ENCODE measurements at places on chromosomes 2 and 18.

DNA sequence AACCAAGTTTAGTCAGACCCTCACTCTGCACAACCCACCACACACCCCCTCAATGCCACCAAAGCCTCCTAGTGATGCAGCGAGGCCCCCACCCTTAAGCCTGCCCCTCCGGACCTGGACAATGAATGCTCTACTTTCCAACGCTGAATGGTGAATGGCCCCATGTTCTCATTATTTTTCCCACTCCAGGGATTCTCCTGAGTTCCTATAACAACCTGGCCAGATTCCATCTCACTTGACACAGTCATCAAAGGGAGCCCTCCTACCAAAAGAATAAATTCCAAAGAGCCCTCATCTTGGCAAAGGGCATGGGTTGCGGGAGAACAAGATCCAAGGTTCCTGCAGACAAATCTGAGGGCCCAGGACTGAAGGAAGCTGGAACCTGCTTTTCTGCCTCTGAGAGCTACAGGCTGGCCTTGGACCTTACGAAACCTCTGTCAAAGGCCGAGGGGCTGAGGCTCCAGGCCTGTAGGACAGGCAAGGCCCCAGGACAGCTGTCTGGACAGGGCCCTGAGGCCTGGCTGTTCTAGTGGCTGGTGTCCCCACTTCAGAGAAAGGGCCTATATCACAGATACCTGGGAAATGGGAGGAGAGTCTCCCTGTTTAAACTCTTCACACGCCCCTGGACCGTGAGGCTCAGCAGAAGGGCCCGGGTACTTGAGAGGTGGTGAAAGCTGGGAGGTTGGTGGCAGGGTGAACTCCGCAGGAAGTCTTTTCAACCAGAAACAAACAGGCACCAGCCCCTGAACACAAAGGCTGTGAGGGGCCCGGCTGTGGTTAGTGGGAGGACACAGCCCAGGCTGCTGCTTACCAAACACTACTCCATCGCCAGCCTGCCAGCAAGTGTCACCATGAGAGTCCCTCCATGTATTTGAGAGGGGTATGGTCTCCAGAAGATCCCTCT, 27.3 kb downstream of the SFXN5 start:
- DNase-seq, result no peak

DNA sequence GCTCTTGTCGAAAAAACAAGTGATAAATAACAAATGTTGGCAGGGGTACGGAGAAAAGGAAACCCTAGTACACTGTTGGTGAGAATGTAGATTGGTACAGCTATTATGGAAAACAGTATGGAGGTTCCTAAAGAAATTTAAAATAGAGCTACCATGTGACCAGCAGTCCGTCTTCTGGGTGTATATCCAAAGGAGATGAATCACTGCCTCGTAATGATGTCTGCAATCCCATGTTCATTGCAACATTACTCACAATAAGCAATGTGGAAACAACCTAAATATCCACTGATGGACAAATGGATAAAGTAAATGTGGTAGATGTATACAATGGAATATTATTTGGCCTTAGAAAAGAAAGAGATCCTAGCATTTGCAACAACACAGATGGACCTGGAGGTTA, 50.6 kb downstream of the SLC16A14 start:
- DNase-seq, result peak; percentile 22

GRCh38 chr2:147792966-147793617, 51.7 kb upstream of the ACVR2A start:
- no peak for DNase-seq

DNA sequence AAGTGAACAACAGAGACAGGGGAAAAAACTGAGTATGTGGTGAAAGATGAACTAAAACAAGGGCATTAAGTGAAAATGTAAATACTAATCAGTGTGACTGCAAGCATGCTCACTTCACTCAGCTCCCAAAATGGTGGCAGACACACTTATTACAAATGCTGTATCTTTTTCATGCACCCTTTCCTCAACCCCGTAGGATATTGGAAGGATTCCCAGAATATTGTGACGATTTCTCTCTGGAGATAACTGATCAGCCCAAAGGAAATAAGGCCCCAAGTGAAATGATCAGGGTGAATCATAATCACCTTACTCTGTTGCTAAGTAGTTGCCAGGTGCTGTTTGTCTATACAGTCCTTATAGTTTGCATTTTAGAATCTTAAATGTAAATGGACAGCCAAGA, 138.9 kb upstream of the IL1R2 start:
- DNase-seq, result no peak

- DNase-seq, result no peak
These were observed 115.3 kb upstream of the LINC00305 start for GRCh38 chr18:64264171-64264570.

- no peak for DNase-seq
These were observed 79.3 kb upstream of the FAM98A start for GRCh38 chr2:33678436-33678835.

DNA sequence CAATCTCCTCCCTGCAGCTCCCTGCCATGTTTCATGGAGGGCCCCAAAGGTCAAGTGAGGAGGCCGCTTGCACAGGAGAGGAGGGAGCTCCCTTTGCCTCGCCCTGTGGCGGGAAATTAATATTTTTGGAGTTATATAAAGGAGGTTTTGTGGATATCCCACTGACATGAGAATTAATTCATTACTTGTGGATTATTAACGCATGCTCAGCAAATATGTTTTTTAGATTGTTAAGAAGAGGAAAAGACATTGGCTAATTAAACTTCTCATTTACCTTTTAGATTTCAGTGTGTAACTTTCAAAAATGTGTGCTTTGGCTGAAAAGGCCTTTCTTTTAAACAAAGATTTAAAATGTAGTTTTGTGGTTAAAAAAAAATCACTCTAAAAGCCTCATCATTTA, 474.0 kb downstream of the SOCS6 start:
- no peak for DNase-seq

GRCh38 chr18:45662468-45662867, 47.2 kb downstream of the SLC14A2 start:
- DNase-seq, result no peak

- no peak for DNase-seq
These were observed 11.3 kb downstream of the VPS54 start for GRCh38 chr2:64007924-64008323.

DNA sequence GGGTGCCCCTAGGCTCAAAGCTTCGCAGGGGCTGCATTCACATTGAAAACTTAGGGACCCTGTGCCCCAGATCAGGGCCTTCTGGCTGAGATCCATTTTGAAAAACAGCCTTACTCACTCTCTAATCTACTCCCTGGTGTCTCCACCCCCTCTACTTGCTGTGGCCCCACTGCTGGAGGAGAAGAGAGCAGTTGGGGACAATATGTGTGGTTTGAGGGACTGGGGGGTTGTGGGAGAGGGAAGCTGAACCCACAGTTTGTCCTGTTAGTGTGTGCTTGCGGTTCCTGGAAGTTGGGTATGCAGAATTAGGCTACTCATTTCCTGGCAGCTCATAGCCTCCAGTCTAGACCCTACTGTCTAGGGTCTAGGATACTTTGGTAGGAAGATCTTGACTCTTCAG, 211.4 kb downstream of the PRKCE start:
- no peak for DNase-seq

- DNase-seq, result peak; percentile 66
These were observed 72.2 kb upstream of the TMEM17 start for GRCh38 chr2:62577994-62578781.

GRCh38 chr2:239034561-239035341, 186.9 kb downstream of the TWIST2 start:
- no peak for DNase-seq

GRCh38 chr18:32661486-32662299, 111.1 kb downstream of the KLHL14 start:
- DNase-seq, result no peak

DNA sequence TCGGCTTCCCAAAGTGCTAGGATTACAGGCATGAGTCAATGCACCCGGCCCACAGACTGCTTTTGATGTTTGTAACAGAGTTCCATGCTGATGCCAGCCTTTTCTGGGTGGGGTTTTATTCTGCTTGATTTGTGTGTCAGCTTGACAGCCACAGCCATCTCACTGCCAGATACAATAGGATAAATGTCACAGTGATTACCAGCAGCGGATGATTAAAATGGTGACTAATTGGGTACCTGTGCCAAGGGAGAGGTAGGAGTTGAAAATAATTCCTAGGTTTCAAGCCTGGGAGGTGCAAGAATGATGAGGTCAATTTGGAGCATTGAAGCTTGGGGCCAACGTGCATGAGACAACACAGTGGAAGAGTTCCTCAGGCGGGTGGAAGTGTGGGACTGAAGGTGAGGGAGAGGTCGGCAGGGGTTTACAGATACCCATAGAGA, 39.4 kb downstream of the SH2D6 start:
- no peak for DNase-seq

- no peak for DNase-seq
These were observed 11.4 kb upstream of the CTIF start for GRCh38 chr18:48527461-48527860.

DNA sequence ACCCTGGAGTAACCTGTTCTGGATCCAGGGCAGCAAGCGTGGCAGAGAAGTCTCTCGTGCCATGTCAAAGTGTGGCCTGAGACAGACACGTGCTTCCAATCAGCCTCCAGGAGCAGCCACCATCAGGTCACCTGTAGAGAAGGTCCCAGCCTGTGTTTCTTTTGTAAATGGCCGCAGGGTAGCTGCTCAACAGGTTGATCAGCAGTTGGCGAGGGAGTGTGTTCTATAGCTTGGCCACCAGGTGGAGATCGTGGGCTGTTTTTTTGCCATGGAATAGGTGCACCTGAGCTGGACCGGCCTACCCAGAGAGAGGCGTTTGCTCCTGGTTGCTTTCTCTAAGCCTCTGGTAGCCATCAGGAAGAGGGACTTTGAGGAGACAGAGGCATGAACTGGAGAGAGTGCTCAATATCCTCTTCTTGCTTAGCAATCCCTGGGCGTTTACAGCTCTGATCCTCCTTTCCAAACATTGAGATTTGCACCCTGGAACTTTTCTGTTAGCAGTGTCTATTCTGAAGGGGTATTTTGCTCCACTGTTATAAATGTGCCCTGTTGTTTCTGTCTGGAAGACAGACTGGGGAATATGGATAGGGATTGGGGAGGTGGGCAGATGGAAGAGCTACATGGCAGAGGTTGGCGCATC, 34.2 kb upstream of the EN1 start:
- no peak for DNase-seq

DNA sequence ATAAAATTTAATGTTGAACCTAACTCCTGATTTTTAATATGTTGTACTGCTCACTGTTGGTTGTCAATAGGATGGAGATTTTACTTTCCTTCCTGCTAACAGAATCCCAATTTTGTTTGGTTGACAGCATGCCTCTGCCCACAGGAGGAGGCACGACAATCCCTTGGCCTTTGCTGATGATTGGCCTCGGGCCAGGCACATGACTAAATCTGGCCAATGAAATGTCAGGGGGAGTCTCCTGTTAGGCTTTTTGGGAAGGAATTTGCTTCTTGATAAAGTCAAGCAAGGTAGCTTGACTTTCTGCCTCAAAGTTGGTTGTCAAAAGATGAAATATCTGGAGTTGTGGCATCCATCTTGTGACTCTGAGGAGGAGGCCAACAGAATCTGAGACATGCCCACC, 6.8 kb upstream of the TGFA start:
- DNase-seq, result no peak

Data from HFF-Myc (cell line).